Stimulated activated CD4-positive, alpha-beta T cell treated with anti-CD3 and anti-CD28 coated beads, Interleukin-15, amount 100 ng/mL, for 24 hours (primary cell): ENCODE measurements at places on chromosomes 3 and 15.

DNA sequence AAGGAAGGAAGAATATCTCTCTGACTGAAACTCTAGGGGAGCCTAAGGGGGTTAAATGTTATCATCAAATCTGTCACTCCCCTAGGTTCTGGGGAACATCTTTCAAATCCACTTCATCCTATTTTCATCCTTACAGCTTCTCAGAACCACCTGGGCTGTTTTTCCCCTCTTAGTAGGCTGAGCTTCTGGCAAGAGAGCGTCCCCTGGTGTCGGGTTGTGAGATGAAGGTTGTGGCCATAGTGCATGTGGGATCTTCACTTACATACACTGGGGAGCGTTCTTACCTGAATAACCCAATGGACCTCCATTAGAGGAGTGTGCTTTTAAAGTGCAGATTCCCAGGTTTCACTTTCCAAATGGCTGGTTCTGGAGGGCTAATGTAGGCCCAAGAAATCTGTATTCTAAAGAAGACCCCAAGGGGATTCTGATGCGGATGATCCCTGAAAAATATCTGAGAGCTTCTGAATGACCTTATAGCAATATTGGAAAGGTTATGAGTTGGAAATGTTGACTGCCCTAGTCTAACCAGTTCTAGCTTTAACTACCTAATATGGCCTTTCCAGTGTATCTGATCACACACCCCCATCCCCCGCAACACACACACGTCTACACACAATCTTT, 663.7 kb downstream of the AGBL1 start:
- DNase-seq: peak; percentile 81

- DNase-seq: no peak
These were observed 142.7 kb downstream of the NSMCE3 start for GRCh38 chr15:29126821-29127461.

DNA sequence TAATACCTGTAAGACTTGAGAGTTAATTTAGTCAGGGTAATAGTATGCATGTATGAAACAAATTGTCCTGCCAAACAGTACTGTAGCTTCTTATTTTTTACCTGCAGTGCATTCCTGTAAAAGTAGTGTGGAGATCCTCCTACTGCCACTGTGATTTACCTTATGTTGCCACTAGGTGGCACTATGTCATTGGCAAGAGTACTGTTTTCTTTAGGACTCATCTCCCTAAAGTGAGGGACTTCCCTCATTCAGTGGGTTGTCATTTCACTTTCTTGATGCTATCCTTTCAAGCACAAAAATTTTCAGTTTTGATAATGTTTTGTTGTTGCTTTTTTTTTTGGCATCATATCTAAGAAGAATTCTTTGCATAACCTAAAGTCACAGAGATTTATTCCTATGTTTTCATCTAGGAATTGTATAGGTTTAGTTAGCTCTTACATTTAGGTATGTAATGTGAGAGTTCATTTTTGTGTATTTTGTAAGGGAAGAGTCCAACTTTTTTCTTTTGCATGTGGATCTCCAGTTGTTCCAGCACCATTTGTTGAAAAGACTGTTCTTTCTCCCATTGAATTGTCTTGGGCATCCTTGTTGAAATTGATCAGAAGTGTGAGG, 105.7 kb downstream of the AKAP13 start:
- peak; percentile 64 for DNase-seq

GRCh38 chr3:177746337-177746933, 549.2 kb upstream of the TBL1XR1 start:
- DNase-seq: no peak

DNA sequence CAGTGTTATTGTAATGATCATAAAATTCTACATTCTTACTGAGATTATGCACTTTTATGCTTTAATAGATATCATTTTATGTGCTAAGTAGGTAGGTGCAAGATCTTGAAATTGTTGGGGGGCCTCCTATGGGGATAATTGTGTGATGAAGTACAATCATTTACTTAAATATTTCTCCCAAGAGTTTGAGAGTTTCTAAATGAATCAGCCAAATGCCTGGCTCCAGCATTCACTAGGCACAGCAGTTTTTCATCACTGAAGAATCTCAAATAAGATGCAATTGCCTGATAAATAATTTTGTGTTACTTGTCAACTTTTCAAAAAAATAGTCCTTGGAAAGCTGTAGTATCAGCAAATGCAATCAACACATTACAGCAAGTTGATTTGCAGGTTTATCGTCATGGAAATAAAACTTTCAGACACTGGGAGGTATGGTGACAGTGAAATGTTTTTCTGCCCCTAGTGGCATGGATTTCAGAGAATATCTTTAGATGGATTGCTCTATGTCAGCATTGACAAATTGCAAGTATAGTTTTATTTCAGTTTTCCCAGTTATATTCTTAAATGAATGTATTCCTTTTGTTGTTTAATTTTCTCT, 167.1 kb downstream of the NEK11 start:
- no peak for DNase-seq

- no peak for DNase-seq
These were observed 50.6 kb downstream of the SERP1 start for GRCh38 chr3:150495563-150496168.

DNA sequence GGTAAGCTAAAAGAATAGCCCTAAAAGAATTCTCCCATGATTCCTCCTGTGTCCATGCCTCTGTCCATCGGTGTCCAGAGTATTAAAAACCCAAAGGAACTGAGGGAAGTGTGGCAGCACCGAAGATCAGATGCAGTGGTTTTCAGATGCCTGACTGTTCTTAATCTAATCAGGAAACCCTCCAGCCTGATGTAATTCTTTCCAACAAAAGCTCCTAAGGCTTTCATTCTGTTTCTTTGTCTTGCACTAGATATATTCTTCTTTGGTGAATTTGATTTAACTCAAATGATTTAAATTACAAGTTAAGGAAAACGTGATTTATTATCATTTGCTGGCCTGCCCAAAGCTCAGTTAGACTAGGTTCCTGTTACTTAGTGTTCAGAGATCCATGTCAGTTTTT, 71.2 kb downstream of the ARHGAP31 start:
- DNase-seq: no peak

GRCh38 chr15:29854413-29854812, 32.1 kb upstream of the TJP1 start:
- DNase-seq: no peak

- DNase-seq: no peak
These were observed 129.4 kb downstream of the PGPEP1L start for GRCh38 chr15:98878172-98878571.

DNA sequence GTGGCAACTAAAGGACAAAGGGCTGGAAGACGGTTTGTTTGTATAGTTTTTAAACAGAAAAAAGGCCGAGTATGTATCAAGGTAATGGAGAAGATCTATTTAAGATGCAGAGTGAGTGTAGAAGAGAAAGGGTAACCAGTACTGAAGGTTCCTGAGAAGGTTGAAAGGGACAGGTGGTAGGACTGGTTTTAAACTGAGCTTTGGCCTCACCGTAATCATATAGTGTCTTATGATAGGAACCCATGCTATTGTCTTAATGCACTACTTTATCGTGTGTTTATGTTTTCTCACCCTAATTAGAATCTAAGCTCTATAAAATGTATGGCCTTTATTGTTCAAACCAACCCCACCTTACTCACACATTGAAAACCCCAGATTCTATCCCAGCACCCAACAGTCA, 32.7 kb downstream of the FHIT start:
- no peak for DNase-seq

- no peak for DNase-seq
These were observed 52.6 kb upstream of the CCR2 start for GRCh38 chr3:46301122-46301835.

GRCh38 chr15:64906402-64906801, 5.3 kb upstream of the ANKDD1A start:
- DNase-seq: no peak

DNA sequence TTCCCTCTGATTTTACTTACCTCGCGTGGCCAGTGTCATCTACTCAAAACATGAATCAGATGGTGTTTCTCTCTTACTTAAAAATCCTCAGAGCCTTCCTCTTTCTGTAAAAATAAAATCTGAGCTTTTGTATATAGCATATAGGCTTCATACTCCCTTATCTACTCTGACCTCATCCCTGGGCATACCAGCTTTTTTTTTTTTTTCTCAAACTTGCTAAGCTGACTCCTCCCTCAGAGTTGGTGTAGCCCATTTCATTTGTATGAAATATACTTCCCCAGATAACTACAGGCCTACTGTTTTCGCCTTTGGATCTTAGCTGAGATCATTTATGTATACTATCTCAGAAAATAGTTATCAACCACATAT, 648.9 kb upstream of the ALCAM start:
- DNase-seq: no peak

GRCh38 chr15:31435912-31436628, 109.4 kb downstream of the KLF13 start:
- DNase-seq: peak; percentile 61

GRCh38 chr3:108295421-108296175, 750 bp upstream of the HHLA2 start:
- no peak for DNase-seq

DNA sequence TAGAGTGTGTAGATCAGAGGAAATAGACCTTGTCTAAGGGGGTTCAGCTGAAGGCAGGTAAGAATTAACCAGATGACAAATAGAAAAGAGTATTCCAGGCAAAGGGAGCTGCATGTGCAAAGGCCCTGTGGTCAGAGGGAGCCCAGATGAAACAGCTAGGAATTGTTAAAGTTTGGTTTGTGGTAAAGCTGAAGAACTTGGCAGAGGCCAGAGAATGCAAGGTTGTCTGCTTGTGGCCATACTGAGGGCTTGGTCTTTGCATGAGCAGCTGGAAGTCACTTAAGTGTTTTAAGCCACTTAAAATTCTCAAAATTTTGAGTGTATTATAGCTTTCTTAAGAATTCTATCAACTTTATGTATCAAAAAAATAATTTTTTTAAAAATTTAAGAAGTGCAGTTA, 116.5 kb downstream of the NEK10 start:
- DNase-seq: no peak

GRCh38 chr3:71119171-71119570, 464.4 kb downstream of the FOXP1 start:
- no peak for DNase-seq

- no peak for DNase-seq
These were observed 309.9 kb upstream of the THBS1 start for GRCh38 chr15:39270934-39271333.

- DNase-seq: no peak
These were observed 124.3 kb downstream of the ISL2 start for GRCh38 chr15:76460871-76461270.

GRCh38 chr15:78208341-78208844, 26.0 kb downstream of the ACSBG1 start:
- no peak for DNase-seq

DNA sequence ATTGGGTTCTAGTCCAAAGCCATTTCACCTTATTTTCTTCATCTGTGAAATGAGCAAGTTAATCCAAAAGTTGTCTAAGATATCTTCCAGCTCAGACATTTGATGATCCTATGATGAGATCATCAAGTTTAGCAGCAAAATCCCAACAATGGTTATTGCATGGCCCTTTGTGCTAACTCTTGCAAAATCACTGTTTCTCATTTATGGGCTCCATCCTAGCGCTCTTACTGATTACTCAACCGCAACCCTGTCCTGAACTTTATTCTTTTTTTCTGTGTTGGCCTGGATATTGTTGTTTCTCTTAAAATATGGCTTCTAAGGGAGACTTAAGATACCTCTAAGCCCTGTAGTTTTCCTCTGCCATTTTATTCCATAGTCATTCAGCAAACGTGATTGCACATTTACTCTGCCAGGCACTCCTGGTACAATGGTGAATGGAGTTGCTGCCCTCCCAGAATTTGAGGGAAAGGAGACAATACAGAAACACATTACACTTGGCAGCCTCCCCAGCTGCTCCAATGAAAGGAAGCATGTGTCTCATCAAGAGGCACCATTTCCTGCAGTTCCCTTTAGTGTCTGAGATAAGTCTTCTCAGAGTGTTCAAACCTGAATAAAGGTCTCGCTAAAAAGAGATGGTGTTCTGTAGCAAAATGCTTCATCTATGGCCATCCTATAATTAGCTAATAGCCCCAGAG, 4.4 kb downstream of the GXYLT2 start:
- no peak for DNase-seq

- DNase-seq: no peak
These were observed 50.7 kb upstream of the SLC2A2 start for GRCh38 chr3:171077261-171077660.

DNA sequence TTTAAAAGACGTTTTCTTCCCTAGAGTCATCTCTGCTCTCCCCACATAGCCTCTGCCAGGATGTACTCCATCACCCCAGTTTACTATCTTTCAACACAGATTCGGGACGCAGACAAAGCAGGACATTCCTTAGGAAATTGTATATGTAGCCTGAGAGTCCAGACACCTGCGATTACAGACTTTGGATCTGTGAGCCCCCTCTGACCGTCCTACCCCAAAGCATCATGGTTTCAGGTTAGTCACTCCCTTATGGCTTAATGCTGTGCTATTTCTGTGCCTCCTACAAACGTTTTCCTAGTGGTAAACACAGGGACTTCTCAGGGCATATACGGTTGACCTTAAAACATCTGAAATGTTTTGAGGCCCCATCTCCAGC, 234.0 kb upstream of the BHLHE40 start:
- DNase-seq: no peak

GRCh38 chr3:132788301-132788671, 66.1 kb upstream of the NPHP3 start:
- DNase-seq: no peak

GRCh38 chr3:9859530-9860025, 15.8 kb upstream of the RPUSD3 start:
- no peak for DNase-seq

GRCh38 chr3:120477781-120478180, 27.0 kb upstream of the FSTL1 start:
- DNase-seq: no peak

DNA sequence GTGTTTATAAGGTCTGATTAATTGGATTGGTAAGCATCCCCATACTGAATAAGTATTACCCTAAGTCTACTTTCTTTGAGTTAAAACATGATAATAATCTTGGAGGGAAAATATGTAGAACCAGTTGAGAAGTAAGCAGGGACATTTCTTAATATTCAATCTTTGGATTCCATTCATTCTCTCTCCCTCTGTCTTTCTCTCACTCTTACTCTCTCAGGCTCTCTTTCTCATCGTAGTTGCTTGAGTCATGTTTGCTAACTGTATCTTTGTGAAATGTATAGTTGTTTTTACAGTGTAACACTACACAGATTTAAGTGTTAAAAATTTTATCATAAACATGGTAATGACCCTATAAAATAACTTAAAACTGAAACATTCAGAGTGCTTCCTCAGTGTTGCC, 163.8 kb downstream of the RSRC1 start:
- no peak for DNase-seq

GRCh38 chr3:33889394-33890039, 91.1 kb downstream of the PDCD6IP start:
- no peak for DNase-seq

DNA sequence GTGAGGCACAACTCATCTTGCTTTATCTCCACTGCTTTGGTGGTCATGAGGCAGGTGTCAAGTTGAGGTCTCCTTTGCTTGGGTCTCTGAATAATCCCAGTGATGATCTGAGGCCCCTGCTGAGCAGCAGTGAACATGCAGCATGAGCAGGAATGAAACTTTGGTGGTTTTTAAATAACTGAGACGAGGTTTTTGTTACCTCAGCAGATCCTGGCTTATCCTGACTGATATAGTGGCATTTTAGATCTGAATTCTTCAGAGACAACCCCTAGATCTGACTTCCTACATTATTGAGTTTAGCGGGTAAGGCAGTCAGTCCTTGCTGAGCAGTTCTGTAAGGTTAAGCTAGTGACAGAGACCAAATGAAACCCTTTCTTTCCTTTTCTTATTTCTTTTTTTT, 230.4 kb downstream of the ARRDC4 start:
- DNase-seq: no peak
